NCI-H1105 (cell line): ENCODE measurements at places on chromosomes 13 and 19.
A peak's percentile ranks its signal among the peaks of the same experiment; 100 is the strongest.

DNA sequence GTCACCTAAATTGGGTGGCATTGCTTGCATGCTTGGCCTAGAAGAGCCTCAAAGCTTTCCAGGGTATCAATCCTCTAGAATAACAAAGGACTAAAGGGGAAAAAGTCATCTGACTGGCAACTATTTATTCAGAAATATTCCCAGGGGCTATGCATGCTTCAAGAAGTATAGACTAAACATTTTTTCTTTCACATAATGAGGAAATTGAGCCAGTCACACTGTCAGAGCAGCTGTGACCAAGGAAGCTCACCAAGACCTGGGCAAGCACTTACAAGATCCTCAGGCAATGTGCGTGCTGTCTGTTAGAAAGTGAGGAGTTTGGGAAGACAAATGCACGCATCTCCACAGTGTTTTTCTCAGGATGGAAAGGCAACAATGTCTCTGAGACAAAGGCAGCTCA is 747.2 kb downstream of the DIAPH3 start:
- no peak for DNase-seq

DNA sequence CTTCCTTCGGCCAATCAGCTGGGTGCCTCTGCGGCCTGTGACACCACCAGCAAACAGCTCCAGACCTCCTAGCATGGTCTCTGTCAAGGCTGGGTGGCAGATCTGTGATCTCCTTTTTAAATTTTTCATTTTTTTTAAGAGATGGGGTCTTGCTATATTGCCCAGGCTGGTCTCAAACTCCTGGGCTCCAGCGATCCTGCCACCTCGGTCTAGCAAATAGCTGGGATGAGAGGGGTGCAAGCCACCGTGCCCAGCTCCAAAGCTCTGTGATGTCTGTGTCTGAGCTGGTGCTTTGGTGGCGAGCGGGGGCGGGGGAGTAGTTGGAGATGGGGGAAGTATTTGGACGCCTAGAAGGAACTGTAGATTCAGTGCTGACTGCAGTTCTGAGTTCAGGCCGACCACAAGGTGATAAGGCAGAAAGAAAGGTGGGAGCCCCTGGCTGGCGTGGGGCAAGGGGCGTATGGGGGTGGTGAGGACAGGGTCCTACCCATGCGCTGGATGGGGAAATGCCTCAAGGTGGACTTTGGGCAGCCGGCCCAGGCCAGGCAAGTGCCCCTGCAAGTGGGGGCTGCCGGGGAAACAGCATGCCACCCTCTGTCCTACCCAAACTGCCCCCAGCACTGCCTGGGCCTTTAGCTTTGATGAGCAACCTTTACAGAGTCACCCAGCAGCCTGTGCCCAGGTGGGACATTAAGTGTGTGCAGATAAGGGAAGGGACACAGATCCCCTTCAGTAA is 5.5 kb downstream of the DPP9 start:
- DNase-seq: no peak

DNA sequence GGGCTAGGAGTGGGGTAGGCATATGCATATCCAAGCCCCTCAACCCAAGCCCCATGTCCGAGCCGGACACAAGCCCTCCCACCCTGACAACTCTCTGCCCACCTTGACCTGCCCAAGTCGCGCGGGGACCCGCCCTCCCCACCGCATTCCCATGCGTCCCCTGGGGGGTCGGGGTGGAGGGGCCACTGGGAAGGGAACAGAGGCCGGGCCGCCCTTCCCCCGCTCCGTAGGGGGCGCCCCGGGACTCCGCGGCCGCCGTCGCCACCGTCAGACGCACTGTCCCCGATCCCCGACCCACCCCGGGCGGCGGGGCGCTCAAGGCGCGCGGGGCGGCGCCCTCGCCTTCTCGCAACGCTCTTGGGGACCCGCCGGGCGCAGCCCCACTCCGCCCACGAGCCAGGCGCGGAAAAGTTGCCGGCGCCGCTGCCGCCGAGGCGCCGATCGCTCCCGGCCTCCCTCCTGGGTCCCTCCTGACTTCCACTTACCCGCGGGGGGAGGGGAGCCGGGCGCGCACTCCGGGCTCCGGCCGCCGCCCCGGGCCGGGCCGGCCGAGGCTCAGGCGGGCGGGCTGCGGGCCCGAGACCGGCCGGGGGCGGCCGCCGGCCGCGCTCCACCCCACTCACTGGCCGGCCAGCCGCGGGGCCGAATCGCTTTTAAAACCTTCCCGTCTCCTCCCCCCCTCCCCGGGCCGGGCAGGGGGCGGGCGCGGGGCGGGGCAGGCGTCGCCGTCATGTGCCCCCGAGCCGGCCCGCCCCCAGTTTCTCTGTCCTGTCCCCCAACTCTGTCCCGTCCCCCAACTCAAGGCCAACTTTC is 34.4 kb upstream of the NANOS3 start:
- DNase-seq: no peak

DNA sequence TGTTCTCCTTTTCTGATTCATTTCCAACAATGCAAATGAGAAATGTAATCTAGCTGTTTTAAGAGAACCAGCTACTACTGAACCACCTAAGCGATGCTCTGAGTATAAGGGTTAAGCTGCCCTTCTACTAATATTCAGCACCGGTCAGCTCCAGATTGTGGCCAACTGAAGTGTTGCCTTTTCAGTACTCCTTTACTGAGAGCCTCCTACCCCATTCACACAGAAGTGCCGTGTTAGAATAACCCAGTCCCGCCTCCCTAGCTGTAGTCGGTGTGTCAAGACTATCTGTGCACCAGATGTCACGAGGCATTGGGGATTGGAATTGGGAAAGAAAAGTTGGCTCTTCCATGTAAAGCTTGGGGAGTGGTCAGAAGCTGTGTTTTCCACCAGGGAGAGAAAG is 45.4 kb downstream of the FAM124A start:
- DNase-seq: no peak

- no peak for DNase-seq
These were observed 3.4 kb downstream of the BSG start for GRCh38 chr19:575527-576506.

GRCh38 chr13:23984546-23984945 is 87.2 kb upstream of the C1QTNF9B start:
- peak; percentile 73 for DNase-seq

GRCh38 chr19:45529420-45529785 is 22.1 kb downstream of the VASP start:
- no peak for DNase-seq

DNA sequence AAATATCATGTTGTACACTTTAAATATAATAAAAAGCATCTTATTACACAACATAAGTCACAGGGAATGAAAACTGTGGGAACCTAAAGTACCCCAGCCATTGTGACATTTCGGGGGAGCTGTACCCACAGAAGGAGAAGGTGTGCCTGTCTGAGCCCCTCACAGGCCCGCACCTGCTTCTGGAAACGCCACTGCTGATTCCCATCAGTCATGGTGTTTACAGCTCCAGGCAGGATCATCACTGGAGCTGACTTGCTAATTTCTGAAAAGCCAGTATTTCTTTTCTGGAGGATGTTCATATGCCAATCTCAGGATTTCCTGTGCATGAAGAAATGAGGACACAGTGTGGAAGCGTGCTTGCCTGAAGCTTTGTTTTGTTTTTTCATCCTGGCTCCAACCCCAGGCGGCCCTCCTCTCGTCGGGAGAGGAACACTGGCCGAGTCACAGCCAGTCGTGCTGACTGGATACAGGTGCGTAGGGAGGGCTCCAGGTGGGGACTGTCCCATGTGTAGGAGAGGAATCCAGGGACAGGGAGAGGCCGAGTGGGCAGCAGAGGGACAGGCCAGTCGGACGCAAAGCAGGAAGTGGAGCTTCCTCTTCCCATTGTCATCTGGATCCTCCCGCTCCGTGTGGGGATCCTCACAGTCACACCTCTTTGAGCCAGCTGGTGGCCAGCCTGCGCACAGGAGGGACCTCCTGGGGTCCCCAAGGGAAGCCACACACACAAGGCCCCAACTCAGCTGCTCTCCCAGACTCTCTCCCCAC is 4.2 kb upstream of the ATP12A start:
- DNase-seq: no peak

DNA sequence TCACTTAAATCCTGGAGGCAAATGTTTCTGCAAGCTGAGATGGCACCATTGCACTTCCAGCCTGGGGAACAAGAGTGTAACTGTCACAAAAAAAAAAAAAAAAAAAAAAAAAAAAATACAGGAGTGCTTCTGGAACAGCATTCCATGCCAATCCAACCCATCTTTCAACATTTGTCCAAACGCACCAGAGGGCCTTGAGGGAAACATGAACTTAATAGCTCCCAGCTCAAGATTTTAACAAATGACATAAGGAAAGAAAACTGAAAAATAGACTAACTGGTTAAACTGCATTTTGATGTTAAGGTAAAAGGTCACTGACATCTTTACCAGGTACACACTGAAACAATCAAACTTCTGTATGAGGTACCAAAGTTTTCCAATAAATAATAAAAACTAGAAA is 47.7 kb upstream of the ZNF83 start:
- DNase-seq: no peak

- DNase-seq: no peak
These were observed 28.9 kb upstream of the CYSLTR2 start for GRCh38 chr13:48624858-48625257.

DNA sequence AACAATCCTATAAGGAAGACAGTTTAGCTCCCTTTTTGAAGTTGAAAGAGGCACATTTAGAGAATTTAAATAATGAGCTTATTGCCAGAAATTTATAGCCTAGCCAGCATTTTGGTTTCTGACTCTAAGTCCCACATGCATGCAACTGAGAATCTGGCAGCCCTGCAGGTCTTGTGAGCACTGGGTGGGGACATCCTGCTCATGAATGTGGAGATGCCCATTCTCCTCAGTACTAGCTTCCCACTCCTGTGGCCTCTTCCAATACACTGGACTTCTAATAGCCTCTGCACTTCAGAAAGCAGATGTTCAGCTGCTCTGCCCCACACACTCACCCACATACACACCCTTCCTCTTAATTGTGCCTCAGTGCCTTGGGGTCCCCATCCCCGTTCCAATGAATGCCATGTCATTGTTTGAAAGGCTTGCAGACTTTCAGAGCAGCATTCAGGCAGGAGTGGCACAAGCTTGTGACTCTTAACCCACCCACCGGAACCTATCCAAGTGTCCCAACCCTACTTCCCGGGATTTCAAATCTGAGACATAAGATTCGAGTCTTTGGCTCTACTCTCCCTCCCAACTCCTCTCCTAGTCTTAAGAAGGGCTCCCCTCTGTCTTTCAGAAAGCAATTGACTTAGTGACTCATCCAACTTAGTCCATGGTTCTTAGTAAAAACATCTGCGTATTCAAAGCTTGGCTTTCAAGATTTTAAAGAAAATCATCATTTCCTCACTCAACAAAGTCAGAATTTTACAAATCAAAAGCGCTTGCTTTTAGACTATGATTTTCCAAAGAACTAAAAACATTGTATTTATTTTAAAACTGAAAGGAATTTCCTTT is 80.0 kb upstream of the FREM2 start:
- DNase-seq: no peak

GRCh38 chr13:20134732-20135131 is 26.1 kb downstream of the GJA3 start:
- DNase-seq: no peak

- no peak for DNase-seq
These were observed 11.9 kb downstream of the MARK4 start for GRCh38 chr19:45263013-45263412.
